ENCODE measurements at places on chromosomes 1 and 21.

GRCh38 chr1:110604586-110605148, 1.5 kb downstream of the KCNA2 start:
- no peak for DNase-seq

GRCh38 chr21:36854391-36854790, 112.1 kb downstream of the HLCS start:
- DNase-seq = no peak

- DNase-seq = no peak
Measured at GRCh38 chr1:183360473-183360872, 57.7 kb downstream of the NMNAT2 start.

GRCh38 chr1:31951276-31951675, 13.1 kb upstream of the PTP4A2 start:
- DNase-seq = no peak

DNA sequence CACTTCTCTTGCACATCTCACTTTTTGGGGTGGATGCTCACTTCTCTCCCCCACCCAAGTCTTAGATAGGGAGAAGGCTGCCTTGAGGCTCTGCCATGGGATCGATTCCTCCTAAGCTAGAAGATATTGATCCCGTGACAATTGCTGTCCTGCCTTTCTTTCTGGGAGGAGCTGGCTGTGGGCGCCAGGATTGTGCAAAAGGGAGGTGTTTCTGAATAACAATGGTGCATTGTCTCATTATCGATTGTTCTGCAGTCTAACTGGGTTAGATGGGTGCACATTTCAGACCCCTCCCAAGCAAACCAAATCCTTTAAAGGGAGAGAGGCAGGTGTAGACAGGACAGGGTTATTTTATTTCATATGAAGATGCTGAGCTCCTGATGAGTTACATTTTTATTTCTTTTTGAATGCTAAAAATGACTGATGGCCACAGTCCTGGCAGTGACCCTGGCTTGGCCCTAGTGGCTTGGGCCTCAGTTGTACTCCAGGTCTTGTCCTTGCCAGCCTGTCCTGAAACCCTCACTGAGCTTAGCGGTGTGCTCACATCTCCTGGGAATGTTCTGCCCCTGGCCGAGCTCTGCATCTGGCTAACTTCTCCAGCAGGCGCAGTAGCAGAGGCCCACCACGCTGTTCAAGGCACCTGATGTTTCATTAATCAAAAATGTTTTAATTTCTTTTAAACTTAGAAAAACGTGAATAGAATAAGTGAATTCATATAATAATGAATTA, 99.0 kb upstream of the KAZN start:
- no peak for DNase-seq
